ENCODE measurements at places on chromosomes 7 and 10.

GRCh38 chr7:105376908-105377533, 11.7 kb downstream of the SRPK2 start:
- DNase-seq = no peak

- peak; percentile 67 for DNase-seq
These were observed at the start of gene ZNF365 for GRCh38 chr10:62373995-62374861. Gene ZNF365 (plus strand): TSS chr10:62374369. CDS start chr10:62376194, 1,825 bp downstream.

- DNase-seq = peak; percentile 50
These were observed 1.3 kb upstream of the TNRC18 start for GRCh38 chr7:5424749-5425506.

DNA sequence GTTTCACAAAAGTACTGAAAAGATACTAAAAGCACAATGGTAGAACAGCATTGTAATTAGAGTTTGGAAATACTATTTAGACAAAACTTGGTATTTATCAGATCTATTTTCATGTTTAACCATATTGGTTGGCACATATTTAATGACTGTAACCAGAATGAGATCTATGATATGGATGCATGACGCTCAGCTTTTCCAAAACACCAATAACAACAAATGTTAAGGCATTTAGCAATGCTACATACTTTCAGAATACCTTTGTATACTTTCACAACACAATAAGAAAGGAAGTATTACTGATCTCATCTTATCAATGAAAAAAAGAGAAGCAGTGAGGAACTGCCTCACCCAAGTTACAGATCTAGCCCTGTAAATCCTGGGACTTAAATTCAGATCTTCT, 74.8 kb downstream of the THSD7A start:
- no peak for DNase-seq

- no peak for DNase-seq
These were observed 1303.2 kb upstream of the LRRTM3 start for GRCh38 chr10:65622608-65623007.

Measured in mesendoderm (in vitro differentiated cells).